ENCODE measurements at places on chromosomes 7 and 10.

DNA sequence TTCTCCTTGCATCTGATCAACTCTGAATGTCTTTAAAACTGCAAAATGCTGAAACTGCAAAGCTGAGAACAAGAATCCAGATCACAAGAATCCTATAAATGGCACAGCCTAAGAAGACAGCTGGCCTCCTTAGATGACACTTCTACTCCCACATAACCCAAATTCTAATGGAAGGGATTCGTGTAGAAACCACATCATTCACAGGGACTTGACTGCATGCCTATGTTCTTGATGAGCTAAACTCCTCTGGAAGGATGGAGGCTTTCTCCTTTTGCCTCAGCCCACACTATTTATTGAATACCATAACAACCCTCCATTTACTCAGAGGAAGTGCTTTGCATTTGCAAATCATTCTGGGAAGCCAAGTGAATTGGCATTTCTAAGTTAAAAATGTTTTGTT, 252.5 kb upstream of the VWC2 start:
- no peak for DNase-seq

- DNase-seq: no peak
Observed at GRCh38 chr7:33757563-33758165, 147.7 kb upstream of the BMPER start.

GRCh38 chr10:12358863-12359564, 9.7 kb downstream of the CAMK1D start:
- DNase-seq: peak; percentile 22

- no peak for DNase-seq
Observed at GRCh38 chr7:134943785-134944400, 42.4 kb upstream of the AGBL3 start.

GRCh38 chr10:8245814-8246142, 191.3 kb downstream of the GATA3 start:
- DNase-seq: no peak

- no peak for DNase-seq
Observed at GRCh38 chr7:157834501-157835163, 497.8 kb downstream of the DNAJB6 start.

DNA sequence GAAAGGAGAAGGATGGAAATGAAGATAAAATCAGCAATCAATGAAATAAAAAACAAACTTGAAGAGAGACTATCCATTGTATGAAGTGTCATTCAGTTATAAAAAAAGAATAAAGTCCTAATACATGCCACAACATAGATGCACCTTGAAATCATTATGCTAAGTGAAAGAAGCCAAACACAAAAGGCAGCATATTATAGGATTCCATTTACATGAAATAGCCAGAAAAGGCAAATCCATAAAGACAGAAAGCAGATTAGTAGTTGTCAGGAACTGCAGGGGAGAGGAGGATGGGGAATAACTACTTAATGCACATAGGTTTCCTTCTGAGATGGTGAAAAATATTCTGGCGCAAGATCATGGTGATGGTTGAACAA, 6.6 kb upstream of the PON1 start:
- no peak for DNase-seq

GRCh38 chr7:21326241-21326640, 101.6 kb upstream of the SP4 start:
- DNase-seq: no peak

- no peak for DNase-seq
Observed at GRCh38 chr10:121804460-121804859, 123.4 kb downstream of the ATE1 start.

DNA sequence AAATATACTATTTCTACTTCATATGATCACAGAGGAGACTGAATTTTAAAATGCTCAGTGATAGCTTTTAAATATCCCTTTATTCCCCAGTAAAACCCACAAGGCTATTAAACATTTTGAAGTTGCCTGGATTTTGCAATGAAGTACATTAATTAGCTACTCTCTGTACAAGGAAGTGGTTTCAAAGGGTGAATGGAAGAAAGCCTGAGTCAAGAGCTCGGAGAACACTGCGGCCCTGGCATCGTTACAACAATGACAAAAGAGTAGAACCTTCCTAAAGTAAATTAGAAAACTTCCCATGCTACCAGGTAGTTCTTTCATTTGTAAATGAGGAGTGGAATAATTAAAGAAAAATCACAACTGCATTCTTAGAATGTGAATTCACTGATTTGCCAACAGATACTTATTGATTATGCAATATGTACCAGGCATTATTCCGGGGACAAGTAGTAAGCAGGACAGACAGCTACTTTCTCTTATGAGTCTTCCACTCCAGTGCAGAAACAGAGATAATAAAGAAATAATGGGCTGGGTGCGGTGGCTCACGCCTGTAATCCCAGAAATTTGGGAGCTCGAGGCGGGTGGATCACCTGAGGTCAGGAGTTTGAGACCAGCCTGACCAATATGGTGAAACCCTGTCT, 63.0 kb downstream of the ZNF22 start:
- no peak for DNase-seq

DNA sequence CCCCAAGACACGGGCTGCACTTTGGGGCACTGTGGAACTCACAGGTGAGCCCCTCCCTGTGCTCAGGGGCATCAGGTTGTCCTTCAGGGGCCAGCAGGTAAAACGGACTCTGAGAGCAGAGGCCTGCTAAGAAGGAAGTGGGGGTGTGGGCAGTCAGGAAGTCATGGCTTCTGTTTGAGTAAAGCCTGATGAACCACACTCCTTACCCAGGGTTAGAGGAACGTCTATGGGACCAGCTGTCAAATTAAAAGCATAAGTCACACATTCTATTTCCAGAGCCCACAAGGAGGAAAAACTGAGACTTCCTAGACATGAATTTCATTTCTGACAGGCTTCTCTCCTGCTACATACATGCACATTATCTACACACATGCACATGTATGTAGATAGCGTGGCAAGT, 616.4 kb downstream of the SDK1 start:
- DNase-seq: no peak

DNA sequence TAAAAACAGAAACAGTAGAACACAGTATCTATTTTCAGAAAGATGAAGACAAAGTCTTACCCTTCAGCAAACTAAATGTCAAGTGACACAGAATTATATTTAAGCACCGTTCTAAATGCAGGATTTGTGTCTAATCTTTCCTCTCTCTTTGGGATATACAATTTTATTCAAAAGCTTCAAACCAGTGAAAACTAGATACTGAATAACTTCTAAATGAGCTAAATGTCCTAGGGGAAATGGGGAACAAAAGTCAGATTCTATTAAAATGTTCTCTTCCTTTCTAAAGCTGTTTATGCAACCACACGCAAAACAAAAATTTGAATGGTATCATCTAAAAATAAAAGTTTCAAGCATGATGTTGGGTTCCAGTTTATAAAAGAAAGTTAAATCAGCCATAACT, 136.4 kb upstream of the AOAH start:
- DNase-seq: no peak

DNA sequence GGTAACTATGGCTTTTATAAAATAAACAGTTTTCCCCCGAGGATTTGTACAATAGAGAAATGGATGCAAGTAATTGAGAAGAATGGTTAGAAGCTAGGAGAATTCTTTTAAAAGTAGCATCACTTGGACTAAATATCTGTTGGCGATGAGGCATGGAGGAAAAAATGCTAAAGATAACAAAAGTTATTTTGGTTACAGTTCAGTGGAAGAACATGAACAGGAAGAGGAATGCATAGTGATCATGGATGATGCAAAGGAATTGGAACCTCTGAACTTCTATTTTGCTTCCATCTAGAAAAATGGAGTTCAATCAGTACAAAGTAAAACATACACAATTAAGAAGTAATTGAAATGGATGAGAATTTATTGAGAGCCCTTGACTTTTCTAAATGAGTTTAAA, 32.9 kb downstream of the ENTPD1 start:
- DNase-seq: no peak

DNA sequence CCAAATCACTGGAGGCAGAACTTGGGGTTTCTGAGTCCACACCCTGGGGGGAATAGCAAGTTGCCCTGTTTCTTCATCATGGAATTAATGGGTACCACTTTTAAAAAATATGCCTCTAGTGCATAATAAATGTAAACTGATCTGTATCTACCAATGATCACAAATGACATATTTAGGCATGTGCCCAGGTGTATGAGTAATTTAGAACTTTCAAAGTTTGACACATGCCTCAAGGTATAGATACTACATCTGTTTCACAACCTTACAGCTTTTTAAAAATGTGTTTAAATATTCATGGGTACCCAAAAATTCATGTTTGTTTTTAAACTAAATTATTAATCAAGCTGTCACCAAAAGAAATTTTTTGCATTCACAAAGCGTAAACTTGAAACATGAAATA, 226.0 kb downstream of the KIAA1217 start:
- no peak for DNase-seq

GRCh38 chr7:125618516-125618915, 688.9 kb upstream of the POT1 start:
- no peak for DNase-seq

DNA sequence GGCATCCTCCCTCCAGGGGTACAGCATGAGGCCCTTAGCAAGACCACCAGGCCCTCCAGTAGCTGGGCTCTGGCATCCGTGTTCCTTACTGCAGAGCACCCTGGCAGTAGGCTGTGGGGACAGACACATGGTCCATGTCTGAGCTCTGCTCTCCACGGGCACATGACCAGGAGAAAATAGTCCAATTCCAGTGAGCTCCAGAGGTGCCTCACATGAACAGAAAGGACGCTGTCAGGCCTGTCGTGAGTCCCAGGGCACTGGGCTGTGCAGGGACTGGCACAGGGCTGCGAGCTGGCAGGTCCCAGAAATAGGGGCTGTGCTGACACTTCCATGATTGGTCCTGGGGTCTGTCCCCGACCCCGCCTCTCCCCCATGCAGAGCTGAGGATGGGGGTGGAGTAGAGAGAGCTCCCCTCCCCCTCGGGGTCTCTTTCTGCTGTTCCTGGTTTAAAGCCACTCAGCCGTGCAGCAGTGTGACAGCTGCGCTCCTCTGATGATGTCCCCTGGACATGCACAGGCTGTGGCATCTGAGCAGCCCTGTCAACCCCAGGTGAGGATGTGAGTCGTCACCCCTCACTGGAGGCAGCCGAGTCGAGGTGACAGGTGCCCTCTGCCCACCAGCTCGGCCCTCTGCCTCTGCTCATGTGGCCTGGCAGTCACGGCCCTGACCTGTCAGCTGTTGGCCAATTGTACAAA, 25.2 kb upstream of the ZNF488 start:
- no peak for DNase-seq

DNA sequence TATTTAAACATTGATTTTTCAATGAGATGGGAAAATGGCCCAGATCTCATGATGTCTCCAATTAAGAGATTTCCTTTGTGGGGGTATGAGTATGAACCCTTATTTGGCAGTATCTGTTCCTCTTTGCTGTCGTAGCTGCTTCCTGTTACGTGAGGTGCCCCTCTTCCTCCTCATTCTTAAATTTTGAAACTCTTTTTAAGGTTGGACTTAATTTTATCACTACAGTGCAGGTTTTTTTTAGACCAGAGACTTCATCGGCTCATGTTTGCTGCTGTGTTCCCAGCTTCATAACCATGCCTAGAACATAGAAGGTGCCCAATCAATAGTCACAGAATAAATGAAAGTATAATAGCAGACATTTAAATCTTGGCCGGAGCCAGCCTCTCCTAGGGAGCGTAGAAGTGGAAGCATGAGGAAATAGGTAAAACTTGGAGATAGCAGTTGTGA, 2.4 kb downstream of the MIOS start:
- no peak for DNase-seq

DNA sequence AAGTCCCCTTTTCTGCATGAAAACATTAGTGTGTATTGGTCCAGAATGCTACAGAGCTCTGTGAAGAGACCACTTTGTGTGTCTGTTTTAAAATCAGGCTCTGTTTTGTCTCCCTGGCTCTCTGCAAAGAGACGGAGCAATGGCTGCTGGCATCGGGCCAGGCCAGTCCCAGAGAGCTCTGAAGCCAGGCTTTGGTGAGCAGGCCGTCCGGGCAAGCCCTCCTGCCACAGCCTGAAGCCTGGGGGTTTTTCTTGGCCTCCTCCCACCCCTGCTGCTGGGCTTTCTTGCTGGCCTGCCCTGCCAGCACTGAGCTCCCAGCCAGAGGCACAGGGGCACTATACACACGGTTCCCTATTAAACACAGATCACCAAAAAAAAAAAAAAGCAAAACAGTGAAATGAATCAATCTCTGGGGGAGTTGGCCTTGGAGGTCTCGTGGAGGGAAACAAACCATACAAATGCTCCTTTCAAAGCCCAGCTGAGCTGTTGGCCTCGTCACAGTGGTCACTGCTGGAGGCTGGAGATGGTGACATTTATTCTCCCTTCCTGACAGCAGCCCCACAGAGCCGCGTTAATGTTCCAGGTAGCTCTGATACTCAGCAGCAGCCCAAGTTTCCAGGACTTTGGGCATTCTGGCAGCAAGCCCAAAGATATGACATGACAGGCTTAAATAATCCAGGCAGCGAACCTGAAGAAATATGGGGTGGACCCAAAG, 237.2 kb downstream of the TCF7L2 start:
- DNase-seq: peak; percentile 75

GRCh38 chr10:100864036-100864885, 48.5 kb upstream of the SLF2 start:
- DNase-seq: no peak

DNA sequence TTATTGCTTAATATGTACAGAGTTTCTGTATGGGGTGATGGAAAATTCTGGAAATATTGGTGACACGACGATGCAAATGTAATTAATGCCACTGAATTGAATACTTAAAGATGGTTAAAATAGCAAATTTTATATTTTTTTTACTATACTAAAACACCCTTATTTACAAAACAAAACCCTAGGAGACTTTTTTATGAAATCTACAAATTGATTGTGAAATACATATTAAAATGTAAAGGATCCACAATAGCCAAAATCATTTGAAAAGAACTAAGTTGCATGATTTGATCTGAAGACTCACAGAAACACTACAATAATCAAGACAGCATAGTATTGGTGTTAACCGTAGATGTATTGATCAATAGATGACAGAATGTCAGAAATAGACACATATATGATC, 252.0 kb downstream of the GRM8 start:
- no peak for DNase-seq

GRCh38 chr7:141992156-141992555, 3.5 kb upstream of the MGAM start:
- no peak for DNase-seq

- no peak for DNase-seq
Observed at GRCh38 chr7:119270045-119270464, 1002.9 kb upstream of the KCND2 start.

DNA sequence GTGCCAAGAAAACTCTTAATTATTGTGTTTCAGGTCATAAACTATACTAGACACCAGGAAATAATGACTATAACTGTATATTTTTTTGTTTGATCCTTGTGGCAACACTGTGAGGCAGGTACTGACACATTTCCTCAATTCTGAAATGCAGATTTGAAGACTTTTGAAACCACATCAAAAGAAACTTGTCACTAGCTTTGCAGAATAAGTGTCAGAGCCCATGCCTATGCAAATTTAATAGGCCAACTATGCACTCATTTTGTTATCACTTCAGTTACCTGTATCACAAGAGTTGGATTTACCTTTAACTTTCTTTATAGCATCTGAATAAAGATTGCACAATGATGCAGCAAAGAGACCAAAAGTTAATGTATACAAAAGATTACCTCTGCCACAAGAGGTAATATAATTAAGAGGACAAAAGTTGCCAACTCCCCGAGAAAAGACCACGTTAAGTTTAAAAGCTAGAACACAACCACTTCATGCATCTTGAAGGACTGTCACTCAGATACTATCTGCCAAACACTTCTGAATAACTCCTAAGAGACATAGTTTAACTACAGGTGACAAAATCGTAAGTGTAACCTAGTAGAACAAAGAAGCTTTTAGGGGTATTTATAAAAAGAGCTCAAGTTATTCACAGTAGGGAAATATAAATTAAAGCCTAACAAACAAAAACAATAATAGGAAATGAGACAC, 80.5 kb downstream of the ELAPOR2 start:
- DNase-seq: no peak

All from left ventricle myocardium inferior (tissue), 1 donor.